ENCODE measurements at places on chromosomes 6 and 20. TPM values are rescaled to one million over a fixed set of nuclear protein-coding genes. Genes with fewer than 3 reads are reported as not detected.

GRCh38 chr6:31416394-31417014 lies 13.1 kb downstream of the MICA start:
- H3K4me3 ChIP-seq = no peak overlapping the region
- DNase-seq = no peak

DNA sequence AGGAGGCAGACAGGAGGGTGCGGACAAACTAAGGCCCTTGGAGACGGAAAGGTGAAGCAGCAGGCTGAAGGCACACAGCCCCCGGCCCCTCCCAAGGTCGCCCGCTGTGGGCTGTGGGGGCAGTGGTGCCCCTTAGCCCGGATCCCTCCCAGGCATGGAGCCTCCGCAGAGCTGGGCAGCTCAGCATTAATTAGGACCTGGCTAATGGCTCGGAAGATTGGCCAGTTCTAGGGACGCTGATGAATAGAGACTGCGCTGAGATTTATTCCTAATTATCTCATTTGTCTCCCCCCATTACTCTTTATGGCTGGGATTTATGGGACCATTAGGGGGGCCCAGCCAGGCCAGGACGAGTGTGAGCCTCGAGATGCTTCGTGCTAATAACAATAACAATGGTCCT lies 20.4 kb downstream of the MDFI start:
- H3K36me3 ChIP-seq = no peaks in the 10 kb centered on the region
- H3K27me3 ChIP-seq = no peaks in the 10 kb centered on the region
- no peak overlapping the region for H3K27ac ChIP-seq
- no peaks in the 10 kb centered on the region for H3K4me1 ChIP-seq
- H3K4me3 ChIP-seq = no peak overlapping the region

RAB44 gene
- total RNA-seq = not detected

OR2B3 gene
- total RNA-seq = not detected

FGD2 gene
- total RNA-seq = 23.8 TPM

All from sigmoid colon (tissue), 7 donors.